ENCODE measurements at places on chromosomes 16 and 17.
A peak's percentile ranks its signal among the peaks of the same experiment; 100 is the strongest.

DNA sequence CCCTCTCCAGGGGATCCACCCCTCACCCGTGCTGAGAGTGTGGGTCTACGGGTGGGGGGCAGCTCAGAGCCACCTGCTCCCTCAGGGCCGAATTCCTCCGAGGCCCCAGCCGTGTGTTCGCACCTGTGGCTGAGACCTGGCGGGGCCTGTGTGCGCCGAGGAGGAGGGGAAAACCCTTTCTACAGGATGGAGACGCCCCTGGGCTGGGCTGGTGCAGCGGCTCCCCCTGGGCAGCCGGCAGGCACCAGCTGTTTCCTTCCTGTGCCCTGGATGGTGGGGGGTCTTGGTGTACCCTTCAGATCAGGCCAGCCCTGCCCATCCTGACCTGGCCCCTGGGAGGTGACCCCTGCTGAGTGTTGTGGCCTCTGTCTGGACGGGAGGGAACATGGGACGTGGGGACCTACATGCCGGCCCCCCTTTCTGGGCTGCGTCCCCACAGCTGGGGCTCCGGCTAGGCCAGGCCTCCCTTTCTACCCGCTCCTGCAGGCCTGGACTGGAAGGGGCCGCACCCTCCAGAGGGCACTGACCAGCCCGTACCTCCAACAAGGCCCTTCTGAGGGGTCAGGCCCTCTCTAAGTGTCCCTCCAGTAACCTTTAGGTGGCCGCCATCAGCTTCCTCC is 28.3 kb upstream of the PABPN1L start:
- no peak for DNase-seq

- DNase-seq = no peak
Observed at GRCh38 chr16:85062323-85062722, 34.7 kb downstream of the KIAA0513 start.

GRCh38 chr17:38434178-38434665 is 6.0 kb downstream of the ARHGAP23 start:
- no peak for DNase-seq

- no peak for DNase-seq
Observed at GRCh38 chr17:35088356-35088880, 24.9 kb upstream of the RFFL start.

DNA sequence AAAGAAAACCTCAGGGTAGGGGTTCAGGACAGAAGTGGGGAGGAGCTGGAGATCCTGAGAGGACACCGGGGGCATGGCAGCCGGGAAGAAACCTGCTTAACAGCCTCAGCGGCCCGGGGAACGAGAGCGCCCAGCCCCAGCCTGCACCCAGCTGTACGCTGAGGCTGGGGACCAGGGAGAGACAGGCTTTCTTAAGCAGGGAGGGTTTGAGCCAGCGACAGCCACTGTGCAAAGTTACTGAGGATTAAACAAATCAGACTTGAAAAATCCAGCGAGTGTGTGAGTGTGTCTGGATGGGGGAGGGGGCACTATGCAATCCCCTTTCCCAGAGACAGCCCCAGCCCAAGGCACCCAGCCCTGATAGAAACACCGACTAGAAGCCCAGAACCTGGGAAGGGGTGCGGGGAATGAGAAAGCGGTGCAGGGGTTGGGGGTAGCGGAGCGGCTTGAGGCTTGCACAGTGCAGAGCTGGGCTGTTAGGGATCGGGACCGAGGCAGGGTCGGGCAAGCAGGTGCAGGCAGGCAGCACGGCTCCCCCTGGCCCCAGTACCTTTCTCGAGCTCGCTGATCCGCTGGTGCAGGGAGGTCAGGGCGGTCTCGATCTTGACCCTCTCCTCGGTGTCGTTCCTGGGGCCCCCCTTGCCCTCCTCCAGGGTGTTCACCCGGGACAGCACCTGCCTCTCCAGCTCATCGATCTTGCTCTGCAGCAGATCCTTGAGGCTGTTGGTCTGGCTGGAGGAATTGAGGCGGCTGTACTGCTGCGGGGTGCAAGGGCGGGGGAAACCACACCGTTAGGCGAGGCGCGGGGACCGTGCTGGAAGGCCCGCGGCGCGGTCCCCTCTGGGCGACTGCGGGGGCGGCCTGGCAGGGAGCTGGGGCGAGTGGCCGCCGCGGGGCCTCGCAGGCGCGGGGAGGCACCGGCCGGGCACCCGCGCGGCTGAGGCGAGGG is 1.2 kb downstream of the NPTX1 start:
- DNase-seq = no peak

DNA sequence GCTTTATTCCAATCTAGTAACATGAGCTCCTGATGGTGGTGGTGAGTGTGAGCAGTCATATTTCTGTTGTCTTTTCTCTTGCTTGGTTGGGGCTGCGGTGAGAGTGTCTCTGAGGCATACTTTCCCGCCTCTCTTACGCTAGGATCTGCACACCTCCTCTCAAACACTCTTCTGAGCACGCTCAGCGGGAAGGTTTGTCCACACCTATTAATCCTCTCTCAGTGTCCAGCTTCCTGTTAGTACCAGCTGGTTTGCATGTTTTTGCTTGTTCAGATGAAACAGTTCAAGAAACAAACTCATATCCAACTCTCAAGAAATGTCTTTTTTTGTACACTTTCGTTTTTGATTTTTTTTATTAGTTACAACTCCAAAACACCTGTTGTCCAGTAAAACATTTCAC is 89.5 kb downstream of the CCDC182 start:
- no peak for DNase-seq

DNA sequence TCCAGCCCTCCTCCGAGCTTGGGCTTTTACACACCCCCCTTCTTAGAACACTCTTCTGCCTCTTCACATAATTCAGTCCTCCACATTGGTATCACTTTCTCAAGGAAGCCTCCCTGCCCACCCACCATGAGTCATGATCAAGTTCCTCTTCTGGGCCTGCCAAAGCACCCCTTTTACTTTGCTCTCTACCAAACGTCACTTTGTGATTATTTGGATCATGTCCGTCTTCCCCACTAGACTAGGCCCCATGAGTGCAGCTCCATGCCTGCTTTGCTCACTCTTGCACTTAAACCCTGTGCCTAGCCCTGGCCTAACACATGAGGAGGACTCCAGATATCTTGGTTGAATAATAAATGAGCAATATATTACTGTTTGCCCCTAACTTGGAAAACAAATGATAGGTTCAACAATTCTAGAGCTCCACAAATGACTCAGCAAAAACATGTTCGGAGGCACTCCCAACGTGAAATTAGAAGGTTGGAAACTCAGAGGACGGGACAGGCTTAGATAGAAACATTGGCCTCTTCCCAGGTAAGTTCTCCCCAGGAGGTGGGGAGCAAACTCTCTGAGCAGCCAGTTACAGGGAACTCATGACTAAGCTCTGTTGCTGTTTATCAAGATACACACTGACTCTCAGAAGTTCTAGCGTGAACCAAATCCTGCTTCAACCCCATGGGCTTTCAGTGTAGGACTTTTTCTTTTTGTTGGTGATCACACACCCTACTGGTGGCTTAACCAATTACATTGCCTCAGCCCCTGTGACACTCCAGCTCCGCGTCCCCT is 28.3 kb downstream of the G6PC1 start:
- no peak for DNase-seq

GRCh38 chr16:72094266-72094610 is 591 bp downstream of the DHX38 start:
- no peak for DNase-seq

- DNase-seq = no peak
Observed at GRCh38 chr16:76162046-76162445, 115.2 kb upstream of the CNTNAP4 start.

- DNase-seq = peak; percentile 11
Observed at GRCh38 chr17:48878920-48879898, 13.4 kb upstream of the ATP5MC1 start.

DNA sequence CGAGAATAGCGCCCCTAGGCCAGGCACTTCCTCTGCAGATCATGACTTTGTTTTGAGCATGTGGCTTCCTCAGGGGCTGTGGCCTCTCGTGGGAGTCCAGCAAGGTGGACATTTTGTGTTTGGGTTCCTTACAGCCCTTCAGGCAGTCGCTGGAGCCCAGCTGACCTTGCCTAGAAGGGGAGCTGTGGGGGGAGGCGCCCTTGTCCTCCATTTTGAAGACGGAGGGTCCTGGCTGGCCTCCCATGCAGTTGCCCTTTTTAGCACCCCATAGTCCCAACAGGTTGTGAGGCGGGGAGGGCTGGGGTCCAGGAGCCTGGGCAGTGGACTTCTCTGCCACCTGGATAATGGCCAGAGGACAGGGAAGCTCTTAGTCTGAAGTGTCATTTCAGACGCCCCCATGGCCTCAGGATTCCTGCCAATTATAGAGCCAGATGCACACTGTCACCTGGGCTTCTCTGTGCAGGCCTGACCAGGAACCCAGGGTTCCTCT is 1.4 kb downstream of the SOST start:
- no peak for DNase-seq

GRCh38 chr16:66513111-66513723 is 36.7 kb downstream of the TK2 start:
- DNase-seq = no peak

DNA sequence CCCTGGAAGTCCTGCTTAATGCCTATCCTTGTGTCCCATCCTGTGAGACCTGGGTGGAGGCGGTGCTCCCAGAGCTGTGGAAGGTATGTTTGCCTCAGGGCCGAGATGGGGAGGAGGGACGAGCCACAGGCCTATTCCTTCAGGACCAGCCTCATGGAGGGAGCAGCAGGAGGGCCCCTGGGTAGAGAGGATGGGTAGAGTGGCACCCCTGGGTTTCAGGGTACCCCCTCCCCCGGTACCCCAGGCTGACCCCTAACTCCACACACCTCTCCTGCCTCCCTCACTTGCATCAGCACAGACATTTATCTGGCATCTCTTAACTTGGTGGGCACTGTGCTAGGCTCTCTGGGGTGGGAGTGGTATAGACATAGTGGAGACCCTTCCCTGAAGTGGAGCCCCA is 7.1 kb downstream of the ASB16 start:
- DNase-seq = no peak

GRCh38 chr16:80517846-80518245 is 22.9 kb upstream of the DYNLRB2 start:
- DNase-seq = no peak

- DNase-seq = no peak
Observed at GRCh38 chr16:81655469-81656162, 123.5 kb upstream of the PLCG2 start.

GRCh38 chr17:19750835-19751234 is 2.7 kb upstream of the ALDH3A1 start:
- DNase-seq = no peak

GRCh38 chr17:46028374-46028773 is 29.3 kb downstream of the STH start:
- DNase-seq = no peak

DNA sequence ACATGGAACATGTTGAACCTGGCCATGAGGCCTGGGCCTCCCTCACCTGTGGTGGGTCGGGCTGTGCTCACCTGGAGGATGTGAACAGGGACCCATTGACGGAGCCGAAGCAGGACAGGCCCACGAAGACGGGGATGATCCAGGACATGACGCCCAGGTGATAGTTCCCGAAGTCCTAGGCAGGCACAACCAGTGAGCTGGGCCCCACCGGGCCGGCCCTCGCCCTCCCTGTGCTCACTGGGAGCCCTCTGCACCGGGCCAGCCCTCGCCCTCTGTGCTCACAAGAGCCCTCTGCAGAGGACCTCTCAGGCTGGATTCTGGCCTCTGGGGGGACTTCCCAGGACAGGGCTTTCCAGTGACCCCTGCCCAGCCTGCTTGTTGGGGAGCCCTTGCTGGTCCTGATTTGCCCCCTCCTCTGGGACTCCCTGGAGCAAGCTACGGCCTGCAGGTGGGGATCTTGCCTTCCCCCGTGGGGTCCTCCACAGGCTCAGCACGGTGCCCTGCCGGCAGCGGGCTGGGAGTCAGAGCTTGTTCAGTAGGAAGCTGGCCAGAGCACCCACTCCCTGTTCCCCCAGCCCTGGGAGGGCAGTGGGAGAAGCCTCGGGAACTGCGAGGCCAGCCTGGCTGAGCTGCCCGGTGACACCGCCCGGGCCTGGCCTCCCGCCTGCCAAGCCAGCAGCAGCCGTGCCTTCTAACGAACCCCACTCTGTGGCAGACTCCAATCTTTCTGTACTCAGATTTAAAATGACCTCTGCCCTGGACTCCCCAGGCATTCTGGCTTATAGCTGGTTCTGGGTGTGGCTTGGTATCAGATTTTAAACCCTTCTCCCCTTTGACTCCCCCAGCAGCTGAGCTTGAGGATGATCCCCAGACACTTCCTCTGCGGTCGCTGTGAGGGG is 30.4 kb downstream of the SLC7A5 start:
- no peak for DNase-seq

DNA sequence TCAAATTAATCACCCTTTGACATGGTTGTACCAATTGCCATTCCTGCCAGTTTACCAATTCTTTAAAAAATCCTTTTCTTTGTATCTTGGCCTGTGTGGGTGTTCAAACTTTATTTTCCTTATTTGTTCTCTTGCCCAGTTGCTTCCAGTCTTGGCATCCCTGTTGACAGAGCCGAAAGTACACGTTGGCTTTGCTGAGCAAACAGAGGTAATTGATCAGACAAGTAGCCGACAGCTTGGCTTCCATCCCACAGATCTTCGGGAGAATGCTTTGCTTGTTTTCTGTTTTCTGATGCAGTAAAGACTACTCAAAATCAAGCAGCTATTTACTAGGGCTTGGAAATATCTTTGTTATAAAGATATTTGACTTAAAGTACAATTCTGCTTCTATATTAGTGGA is 506.8 kb upstream of the SALL1 start:
- no peak for DNase-seq

GRCh38 chr17:31700973-31701372 is 158.1 kb downstream of the COPRS start:
- DNase-seq = no peak

DNA sequence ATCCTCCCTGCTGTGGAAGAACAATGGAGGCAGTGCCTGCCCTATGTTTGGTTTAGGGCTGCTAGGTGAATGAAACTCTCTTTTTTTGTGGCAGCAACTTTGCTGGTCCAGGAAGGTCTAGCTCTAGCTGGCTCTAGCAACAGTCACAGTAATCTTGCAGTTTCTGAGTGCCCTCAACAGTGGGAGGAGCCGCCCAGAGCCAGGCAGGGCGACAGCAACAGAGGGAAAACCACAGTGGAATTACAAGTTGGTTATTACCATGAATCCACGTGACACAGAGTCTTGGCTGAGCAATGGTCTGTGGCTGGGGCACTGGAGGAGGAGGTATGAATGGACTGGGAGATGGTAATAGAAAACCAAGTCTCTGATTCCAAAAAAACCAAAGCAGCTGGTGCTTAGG is 10.3 kb downstream of the HSPB9 start:
- no peak for DNase-seq

- no peak for DNase-seq
Observed at GRCh38 chr16:47734987-47735594, 274.0 kb downstream of the PHKB start.

DNA sequence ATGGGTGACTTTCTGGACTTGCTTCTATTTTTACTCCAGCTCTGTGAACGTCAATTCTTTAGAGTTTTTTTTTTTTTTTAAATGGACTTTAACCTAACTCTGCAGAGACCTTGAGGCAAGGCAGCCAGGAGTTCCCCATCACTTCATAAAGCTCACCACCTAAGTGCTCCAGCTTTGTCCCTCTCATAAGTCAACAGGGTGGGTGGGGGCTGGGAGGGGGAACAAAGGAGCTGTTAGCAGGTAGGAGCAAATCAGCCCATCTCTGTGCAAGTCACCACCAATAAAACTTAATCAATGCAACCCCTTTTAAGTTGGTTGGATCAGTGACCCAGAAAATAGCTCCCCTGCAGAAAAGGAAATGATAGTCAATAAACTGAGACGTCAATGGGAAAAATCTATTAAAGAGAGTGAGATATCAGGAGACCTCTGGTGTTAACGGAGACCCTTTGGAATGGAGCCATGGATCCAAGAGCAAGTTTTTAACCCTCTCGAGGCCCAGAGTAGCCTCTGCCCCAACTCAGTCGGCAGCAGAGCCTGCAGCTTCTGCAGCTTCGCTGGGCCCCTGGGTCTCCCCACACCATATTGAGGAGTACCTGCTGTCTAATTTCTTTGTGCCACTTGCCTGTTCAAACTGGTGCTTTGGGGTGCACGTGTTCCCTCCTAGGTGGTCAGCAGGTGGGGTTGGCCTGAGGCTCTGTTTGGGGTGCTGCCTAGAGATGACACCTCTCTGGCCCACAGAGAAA is 27.6 kb upstream of the ETV4 start:
- no peak for DNase-seq

Measured in activated CD4-positive, CD25-positive, alpha-beta regulatory T cell (primary cell).